ENCODE measurements at places on chromosomes 11 and 22.

GRCh38 chr11:120877746-120878365 is 146.0 kb upstream of the TBCEL start:
- no peak for DNase-seq

DNA sequence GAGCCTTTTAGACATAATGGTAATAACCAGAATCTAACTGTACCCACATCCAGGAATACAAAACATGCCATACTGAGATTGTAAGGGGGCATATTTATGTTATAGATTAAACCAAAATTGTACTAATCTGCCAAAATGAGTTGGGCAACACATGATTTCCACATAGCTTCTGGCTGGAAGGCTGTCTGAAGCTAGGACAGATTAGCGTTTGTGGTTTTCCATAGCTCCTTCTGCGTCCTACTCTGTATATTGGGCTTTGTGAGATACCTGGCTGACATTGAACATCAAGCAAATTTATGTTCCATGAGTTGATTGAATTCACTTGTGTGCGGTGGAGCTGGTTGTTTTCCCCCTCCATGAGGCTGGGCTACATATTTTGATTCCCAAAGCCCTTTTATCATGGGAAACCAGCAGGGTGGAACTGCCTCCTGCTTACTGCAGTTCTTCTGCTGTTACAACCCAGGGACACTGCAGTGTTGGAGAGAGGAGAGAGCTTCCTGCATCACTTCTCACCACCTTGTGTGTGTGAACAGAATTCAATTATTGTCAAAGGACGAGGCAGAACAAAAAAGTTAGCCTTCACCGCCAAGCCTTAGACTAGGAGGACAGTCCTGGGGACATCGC is 114.9 kb downstream of the C11orf91 start:
- no peak for DNase-seq

DNA sequence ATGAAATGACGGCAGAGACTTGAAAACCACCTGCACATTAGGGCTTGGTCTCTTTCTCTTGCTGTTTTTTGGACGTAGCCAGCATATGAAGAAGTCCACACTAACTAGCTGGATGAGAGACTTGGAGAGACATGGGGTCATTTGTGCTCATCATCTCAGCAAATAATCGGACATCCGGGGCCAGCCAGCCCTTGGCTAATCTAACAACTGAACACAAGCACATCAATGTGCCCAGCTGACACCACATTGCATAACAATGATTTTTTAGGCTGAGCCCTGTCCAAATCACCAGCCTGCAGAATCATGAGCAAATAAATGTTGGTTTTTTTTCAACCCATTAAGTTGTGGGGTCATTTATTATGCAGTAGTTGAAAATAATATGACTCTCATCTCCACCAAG is 460.3 kb upstream of the LARGE1 start:
- DNase-seq, result no peak

GRCh38 chr11:107956543-107956942 is 28.3 kb downstream of the RAB39A start:
- no peak for DNase-seq

DNA sequence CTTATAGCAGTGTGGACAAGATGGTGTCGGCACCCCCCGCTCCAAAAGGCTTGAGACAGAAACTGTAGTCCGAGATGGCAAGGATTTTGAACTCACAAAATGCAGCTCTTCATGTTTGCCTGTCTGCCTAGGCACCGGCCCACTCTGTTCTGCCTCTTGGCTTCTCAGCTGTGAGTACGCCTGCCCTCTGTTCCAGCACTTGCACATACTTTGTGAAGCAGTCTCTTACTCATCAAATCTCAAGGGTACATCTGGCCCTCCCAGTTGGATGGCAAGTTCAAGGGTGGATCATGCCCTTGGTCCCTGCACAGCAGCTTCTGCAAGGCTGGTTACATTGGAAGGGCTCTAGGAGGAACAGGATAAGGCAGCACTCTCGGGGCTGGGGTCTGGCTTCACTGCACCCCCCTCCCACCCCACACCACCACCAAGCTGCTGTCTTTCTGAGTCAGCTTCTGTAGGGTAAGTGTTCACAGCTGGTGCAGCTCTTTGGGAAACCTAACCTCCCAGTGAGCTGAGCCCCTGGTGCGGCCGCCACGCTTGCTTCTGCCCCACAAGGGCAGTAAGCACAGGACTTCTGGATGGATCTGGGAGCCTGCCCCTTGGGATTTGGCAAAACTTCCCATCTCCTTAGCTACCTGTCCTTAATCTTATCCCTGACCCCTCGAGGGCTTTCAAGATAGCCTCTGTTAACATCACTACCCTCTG is 37.2 kb downstream of the FAM83F start:
- no peak for DNase-seq

GRCh38 chr22:35310556-35311550 is 11.2 kb downstream of the TOM1 start:
- no peak for DNase-seq

- no peak for DNase-seq
Observed at GRCh38 chr11:78377625-78378418, 39.8 kb downstream of the GAB2 start.

- no peak for DNase-seq
Observed at GRCh38 chr11:60771879-60772525, 13.1 kb upstream of the MS4A10 start.

GRCh38 chr11:46290011-46290410 is 12.5 kb downstream of the CREB3L1 start:
- no peak for DNase-seq

GRCh38 chr11:69683764-69684333 is 8.7 kb upstream of the LTO1 start:
- DNase-seq, result no peak

- DNase-seq, result no peak
Observed at GRCh38 chr11:87368858-87369480, 331.2 kb downstream of the TMEM135 start.

DNA sequence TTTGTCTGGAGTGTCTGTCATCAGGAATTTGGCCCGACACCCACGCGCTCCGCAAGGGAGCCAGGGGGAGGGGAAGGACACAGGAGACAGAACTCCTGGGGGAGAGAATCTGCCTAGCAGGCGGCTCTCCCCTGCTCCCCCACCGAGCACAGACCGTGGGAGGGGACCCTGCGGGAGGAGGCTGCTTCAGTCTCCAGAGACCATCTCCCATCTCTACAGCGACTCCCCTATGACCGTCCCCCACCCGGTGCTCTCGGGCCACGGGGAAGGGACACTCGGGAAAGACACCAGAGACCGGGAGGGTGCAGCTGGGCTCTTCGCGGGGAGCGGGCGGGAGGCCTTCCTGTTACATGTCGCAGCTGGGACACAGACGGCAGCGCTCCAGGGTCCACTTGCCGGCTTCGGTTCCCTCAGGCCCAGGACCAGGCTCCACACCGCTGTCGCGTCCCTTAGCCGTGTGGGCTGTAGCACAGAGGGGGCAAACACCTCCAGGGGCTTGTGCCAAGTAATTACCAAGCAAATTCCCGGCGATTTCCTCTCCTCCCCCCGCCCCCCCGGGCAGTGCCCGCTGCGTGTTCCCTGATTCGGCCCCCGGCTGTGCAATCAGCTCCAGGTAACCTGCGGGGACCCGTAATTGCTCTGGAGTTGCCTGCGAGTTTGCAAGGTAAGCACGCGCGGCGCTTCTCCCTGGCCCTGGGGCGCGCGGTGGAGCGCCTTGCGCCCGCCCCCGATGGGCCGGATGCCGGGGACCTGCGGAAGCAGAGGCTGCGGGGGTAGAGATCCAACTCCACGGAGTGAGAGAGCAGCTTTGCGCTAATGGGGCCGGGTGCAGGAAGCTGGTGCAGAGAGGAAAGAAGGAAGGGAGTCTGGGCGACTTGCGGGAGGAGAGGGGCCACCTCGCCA is 155.1 kb upstream of the CADM1 start:
- no peak for DNase-seq

GRCh38 chr11:2565447-2566222 is 120.8 kb downstream of the KCNQ1 start:
- DNase-seq, result no peak

- DNase-seq, result no peak
Observed at GRCh38 chr11:77457340-77457739, 16.6 kb downstream of the PAK1 start.

DNA sequence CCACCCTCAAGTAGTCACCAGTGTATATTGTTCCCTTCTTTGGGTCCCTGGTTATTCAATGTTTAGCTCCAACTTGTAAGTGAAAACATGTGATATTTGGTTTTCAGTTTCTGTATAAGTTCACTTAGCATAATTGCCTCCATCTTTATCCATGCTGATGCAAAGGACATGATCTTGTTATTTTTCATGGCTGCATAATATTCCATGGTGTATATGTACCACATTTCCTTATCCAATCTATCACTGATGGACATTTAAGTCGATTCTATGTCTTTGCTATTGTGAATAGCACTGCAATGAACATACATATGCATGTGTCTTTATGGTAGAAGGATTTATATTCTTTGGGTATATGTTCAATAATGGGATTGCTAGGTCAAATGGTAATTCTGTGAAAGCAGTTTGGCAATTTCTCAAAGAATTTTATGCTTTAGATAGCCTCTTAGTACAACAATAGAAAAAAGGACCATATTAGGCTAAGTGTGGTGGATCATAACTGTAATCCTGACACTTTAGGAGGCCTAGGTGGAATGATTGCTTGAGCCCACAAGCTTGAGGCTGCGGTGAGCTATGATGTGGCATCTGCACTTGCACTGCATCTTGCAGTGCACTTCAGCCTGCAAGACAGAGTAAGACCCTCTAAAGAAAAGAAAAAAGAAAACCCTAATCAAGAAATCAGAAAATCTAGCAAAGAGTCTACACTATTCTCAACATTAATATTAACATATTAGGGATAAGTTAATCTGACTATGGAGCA is 468.5 kb upstream of the FAT3 start:
- DNase-seq, result no peak

DNA sequence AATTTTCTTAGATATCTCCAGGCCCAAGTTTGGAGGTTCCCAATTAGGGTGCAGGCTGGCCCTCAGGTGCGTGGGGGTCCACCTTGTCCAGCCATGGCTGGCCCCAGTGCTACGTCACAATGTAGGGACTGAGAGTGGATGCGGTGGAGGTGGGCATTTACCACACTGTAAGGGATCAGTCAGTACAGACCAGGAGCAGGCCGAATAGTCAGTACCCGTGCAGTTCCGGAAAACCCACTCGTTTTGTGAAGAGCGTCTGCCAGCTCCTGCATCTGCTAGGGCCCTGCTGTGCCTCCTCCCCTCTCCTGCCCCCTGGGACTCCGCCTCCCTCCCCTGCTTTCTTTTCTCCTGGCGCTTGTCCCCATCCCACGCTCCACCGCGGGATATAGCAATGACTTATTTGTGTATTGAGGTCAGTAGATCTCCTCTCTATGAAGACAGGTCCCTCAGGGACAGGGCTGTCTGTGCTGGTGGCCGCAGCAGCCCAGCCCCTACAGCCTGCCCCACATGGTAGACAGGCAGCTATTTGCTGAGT is 50.4 kb upstream of the SEPTIN5 start:
- DNase-seq, result no peak

- no peak for DNase-seq
Observed at GRCh38 chr22:33887173-33887572, 33.1 kb downstream of the LARGE1 start.

GRCh38 chr11:74319139-74319816 is 7.8 kb upstream of the P4HA3 start:
- no peak for DNase-seq

GRCh38 chr11:21567645-21568290 is 625.1 kb upstream of the ANO5 start:
- DNase-seq, result no peak

DNA sequence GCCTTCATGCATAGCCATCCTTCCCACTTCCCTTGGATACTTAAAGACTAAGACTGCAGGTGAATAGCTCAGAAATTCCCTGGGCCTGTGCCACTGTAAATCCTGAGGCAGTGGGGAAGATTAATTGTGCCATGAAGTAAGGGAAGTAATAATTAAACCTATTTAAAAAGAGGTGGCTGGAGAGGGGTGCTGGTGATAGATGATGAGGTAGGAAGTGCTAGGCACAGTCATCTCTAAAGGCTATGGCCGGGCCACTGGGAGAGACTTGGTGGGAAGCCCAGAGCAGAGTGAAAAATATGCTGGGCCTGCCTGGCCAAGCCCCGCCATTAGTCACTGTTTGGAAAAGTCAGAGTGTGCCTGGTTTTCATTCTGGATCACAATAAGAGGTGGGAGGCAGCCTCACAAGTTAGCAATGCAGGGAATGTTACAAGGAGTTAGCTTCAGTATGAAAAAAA is 197.2 kb upstream of the PITPNB start:
- DNase-seq, result no peak

- DNase-seq, result no peak
Observed at GRCh38 chr11:74534216-74534945, 40.9 kb upstream of the LIPT2 start.

DNA sequence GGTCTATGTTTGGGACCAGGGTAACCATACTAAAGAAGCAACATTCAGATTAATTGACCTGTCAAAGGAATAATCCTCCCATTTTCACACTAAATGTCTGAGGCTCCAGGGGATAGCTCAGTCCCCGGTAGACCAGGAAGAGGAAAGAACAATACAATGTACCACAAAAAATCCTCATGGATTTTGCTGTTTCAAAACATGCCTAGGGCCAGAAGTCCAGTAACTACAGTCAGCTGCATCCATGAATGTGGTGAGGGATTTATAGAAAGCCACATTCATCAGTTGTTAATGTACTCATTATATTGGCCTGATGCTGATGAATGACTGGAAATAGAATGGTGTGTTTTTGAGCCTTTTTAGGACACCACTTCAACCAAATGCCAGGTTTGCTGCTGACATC is 6.9 kb upstream of the ETS1 start:
- DNase-seq, result no peak

DNA sequence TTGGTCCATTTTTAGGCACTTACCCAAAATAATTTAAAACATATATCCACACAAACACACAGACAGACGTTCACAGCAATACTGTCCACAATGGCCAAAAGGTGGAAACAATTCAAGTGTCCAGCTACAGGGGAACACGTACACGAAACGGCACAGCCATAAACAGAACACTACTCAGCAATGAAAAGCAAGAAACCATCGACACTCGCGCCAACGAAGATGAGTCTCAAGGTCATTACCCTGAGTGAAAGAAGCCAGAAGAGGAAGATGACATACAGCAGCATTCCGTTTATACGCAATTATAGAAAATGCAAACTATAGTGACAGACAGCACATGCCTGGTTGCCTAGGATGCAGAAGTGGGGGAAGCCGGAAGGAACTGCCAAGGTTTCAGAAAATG is 13.4 kb upstream of the COMT start:
- no peak for DNase-seq

All from T follicular helper cell (primary cell).